Dorsolateral prefrontal cortex (tissue), 122 donors: ENCODE measurements at places on chromosomes 5 and 9. TPM values are rescaled to one million over a fixed set of nuclear protein-coding genes. Genes with fewer than 3 reads are reported as not detected.

SLC35D2 gene
- total RNA-seq: 20.6 TPM

KCNN2 gene
- total RNA-seq: 29.3 TPM

GRXCR2 gene
- total RNA-seq: not detected

LECT2 gene
- total RNA-seq: not detected

CDC25C gene
- total RNA-seq: not detected

MARCOL gene
- total RNA-seq: not detected

RNF183 gene
- total RNA-seq: not detected

TPM2 gene
- total RNA-seq: 28.1 TPM

HTR1A gene
- 15.7 TPM for total RNA-seq
